Endothelial cell of umbilical vein (primary cell): ENCODE measurements at places on chromosomes 5 and 9. TPM values are rescaled to one million over a fixed set of nuclear protein-coding genes. Genes with fewer than 3 reads are reported as not detected.

The ZBTB26 gene
- polyA plus RNA-seq, result 1.8 and 2.6 TPM in 2 replicates

The SPAG8 gene
- polyA plus RNA-seq, result 0.21 TPM in 2 replicates

GRCh38 chr5:79413112-79413511 lies 100.8 kb downstream of the HOMER1 start:
- peak; percentile 18 for DNase-seq

DNA sequence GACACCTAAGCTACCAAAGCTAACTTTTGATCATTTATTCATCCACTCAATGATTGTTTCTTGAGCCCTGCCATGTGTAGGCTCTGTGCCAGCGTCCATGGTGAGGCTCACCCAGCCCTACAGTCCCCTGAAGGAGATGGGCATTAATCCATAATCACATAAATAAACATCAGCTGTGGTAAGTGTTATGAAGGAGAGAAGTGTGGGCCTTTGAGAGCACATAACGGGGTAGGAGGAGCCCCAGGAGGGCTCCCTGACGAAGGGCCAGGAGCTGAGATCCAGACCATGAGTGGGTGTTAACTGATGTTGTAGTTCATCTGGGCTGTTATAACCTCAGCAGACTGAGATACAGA lies 53.9 kb upstream of the AFAP1L1 start:
- no peak for DNase-seq

GRCh38 chr5:133870661-133871060 lies 97.8 kb downstream of the C5orf15 start:
- no peak for DNase-seq

GRCh38 chr5:310516-310915 lies 11.0 kb upstream of the AHRR start:
- DNase-seq, result no peak

DNA sequence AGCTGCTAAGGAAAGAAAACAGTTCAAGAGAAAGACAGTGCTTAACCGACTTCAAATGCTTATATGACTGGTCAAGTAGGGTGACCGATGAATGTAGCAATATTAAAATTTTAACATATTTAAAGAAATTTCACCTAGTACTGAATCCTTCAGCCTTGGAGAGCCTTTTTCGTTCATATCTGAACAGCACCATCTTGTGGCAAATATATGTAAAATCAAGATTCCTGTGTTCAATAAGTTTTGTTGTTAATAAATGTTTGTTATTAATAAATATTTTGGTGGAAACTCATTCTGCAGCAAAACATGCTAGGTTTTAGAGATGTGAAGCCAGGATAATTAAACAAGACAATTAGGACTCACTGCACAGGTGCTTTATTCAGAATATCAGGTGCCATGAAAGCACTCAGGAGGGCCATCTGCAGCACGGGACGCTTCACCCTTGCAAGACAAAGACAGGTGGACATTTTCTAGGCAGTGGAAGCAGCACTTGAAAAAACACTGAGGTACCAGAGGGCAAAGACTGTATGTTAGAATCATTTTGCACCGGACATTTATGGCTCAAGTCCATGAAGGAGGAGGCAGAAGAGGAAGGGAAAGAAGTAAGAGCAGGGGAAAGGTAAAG lies 15.6 kb downstream of the TICAM2 start:
- DNase-seq, result peak; percentile 41

DNA sequence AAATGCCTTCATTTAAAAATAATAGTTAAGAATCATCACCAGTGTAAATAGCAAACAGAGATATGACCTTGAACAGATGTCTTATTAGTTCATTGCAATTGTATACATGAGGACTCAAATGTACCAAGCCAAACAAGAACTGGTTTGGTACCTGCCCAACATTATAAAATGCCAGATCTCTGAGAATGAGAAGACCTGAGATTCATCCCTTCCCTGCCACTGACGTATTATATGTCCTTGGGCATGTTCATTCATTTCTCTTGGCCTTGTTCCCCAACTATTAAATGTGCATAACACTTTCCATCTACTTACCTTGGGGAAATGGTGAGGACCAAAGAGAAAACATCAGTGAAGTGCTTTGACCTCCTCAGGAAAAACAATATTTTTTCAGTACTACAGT lies 33.6 kb upstream of the ERBIN start:
- no peak for DNase-seq

GRCh38 chr9:16705111-16705604 lies 165.3 kb downstream of the BNC2 start:
- peak; percentile 99 for DNase-seq

DNA sequence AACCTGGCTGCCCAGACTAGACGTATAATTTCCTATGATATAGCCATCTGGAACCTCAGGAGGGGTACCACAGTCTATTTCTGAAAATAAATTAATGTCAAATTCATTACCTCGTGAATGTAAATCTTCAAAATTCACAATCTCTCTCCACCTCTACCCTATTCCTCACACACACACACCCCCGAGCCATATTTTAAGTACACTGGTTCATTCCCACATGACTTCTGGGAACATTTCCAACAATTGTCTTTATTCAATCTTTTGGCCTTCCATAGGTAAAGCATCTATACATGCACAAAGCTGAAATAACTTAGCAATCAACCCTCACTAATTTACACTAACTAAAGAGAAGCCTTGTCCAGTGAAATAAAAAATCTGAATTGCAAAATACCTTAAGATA lies 32.7 kb downstream of the SUSD1 start:
- DNase-seq, result peak; percentile 13

DNA sequence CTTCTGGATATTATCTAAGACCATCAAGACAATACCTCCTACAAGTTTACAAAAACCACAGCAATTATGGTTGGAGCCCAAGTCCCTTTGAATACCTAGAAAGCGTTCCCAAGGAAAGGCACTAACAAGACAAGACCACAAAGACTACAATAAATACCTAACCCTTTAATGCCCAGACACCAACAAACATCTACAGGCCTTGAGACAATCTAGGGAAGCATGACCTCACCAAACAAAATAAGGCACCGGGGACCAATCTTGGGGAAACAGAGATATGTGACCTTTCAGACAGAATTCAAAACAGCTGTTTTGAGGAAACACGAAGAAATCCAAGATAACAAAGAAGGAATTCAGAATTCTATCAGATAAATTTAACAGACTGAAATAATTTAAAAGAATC lies 37.8 kb downstream of the OXCT1 start:
- DNase-seq, result peak; percentile 82

DNA sequence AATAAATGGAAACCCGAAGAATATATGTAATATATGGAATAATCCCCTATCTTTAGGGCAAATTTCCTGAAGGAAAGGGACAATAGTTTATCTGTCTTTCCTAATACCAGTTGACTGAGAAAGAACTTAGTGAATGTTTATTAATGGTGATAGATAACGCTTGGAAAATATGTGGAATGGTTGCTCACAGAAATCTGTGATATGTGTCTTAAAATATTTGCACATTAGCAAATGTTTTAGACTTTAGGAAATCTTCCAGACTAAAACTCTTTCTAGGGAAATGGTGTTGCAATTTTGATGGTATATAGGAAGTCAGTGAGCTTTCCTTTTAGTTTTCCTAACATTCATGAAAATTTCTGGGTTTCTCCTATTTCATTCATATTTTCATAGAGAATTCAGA lies 90.4 kb downstream of the PIP5K1B start:
- DNase-seq, result no peak

GRCh38 chr9:2015581-2016407 lies 647 bp downstream of the SMARCA2 start:
- peak; percentile 54 for DNase-seq

DNA sequence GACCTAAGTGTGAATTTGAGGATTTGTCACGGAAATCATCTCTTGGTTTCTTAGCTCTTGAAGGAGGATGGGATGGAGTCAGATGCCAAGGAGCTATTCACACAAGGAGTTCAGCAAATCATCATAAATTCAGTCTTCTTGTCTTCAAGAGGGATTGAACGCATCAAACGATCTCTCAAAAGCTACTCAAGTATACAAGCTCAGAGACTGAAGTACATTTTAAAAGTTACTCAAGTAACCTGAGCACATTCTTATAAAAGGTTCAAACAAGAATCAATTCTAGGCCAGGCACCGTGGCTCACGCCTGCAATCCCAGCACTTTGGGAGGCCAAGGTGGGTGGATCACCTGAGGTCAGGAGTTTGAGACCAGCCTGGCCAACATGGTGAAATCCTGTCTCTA lies 21.1 kb upstream of the GOLPH3 start:
- DNase-seq, result no peak
